K562 (cell line): ENCODE measurements at places on chromosomes 1 and 21. TPM values are rescaled to one million over a fixed set of nuclear protein-coding genes. Genes with fewer than 3 reads are reported as not detected.

S100A5 gene
- polyA plus RNA-seq: not detected in 2 replicates

LRRIQ3 gene
- 0.38 and 0.91 TPM in 2 replicates for polyA plus RNA-seq

KRTAP19-1 gene
- not detected in 2 replicates for polyA plus RNA-seq

GPR153 gene
- polyA plus RNA-seq: 0.85 and 0.90 TPM in 2 replicates

HCRTR1 gene
- not detected in 2 replicates for polyA plus RNA-seq

SLC22A15 gene
- polyA plus RNA-seq: 1.00 and 2.7 TPM in 2 replicates

VWA1 gene
- 2.6 and 3.0 TPM in 2 replicates for polyA plus RNA-seq

CCT3 gene
- 475 and 532 TPM in 2 replicates for polyA plus RNA-seq

INKA2 gene
- polyA plus RNA-seq: 0.12 and 0.53 TPM in 2 replicates

KRTAP10-6 gene
- polyA plus RNA-seq: not detected in 2 replicates

FALEC gene
- polyA plus RNA-seq: 0.56 and 0.73 TPM in 2 replicates

MIXL1 gene
- polyA plus RNA-seq: not detected in 2 replicates

S100A6 gene
- 26.5 and 30.1 TPM in 2 replicates for polyA plus RNA-seq

SLFNL1 gene
- polyA plus RNA-seq: 0.05 and 0.12 TPM in 2 replicates

VAV3 gene
- not detected in 2 replicates for polyA plus RNA-seq

DPT gene
- not detected in 2 replicates for polyA plus RNA-seq

DNAH14 gene
- polyA plus RNA-seq: 129 and 137 TPM in 2 replicates

S100A9 gene
- polyA plus RNA-seq: not detected in 2 replicates

ACP6 gene
- polyA plus RNA-seq: 0.34 and 1.4 TPM in 2 replicates

PRKCZ gene
- polyA plus RNA-seq: 2.3 and 2.9 TPM in 2 replicates

SV2A gene
- polyA plus RNA-seq: 0.16 and 0.20 TPM in 2 replicates

ALPL gene
- polyA plus RNA-seq: 0.07 TPM in 1 of 2 replicates, not detected in the other

CFHR1 gene
- polyA plus RNA-seq: not detected in 2 replicates

CRTC2 gene
- polyA plus RNA-seq: 18.9 and 24.0 TPM in 2 replicates

EGLN1 gene
- polyA plus RNA-seq: 14.1 and 17.2 TPM in 2 replicates

SLC44A3 gene
- polyA plus RNA-seq: not detected in 2 replicates

PCP4 gene
- not detected in 2 replicates for polyA plus RNA-seq

PGLYRP3 gene
- polyA plus RNA-seq: not detected in 2 replicates

NUP210L gene
- 0.01 TPM in 1 of 2 replicates, not detected in the other for polyA plus RNA-seq

PGBD5 gene
- polyA plus RNA-seq: 0.31 TPM in 1 of 2 replicates, not detected in the other

NTNG1 gene
- not detected in 2 replicates for polyA plus RNA-seq

ITLN2 gene
- polyA plus RNA-seq: not detected in 2 replicates

GPR61 gene
- polyA plus RNA-seq: 0.25 TPM in 1 of 2 replicates, not detected in the other

PTAFR gene
- polyA plus RNA-seq: 0.32 and 0.52 TPM in 2 replicates

SLAMF9 gene
- not detected in 2 replicates for polyA plus RNA-seq

TBX19 gene
- polyA plus RNA-seq: 2.4 and 2.8 TPM in 2 replicates

HSD11B1 gene
- not detected in 2 replicates for polyA plus RNA-seq

AGBL4 gene
- polyA plus RNA-seq: not detected in 2 replicates

ETV3L gene
- not detected in 2 replicates for polyA plus RNA-seq

OR2L3 gene
- polyA plus RNA-seq: not detected in 2 replicates

RSPH1 gene
- not detected in 2 replicates for polyA plus RNA-seq

LCA5L gene
- polyA plus RNA-seq: 3.0 and 3.4 TPM in 2 replicates

NR1I3 gene
- not detected in 2 replicates for polyA plus RNA-seq

TMPRSS15 gene
- polyA plus RNA-seq: 0.11 and 0.18 TPM in 2 replicates

COL18A1 gene
- 7.8 and 11.8 TPM in 2 replicates for polyA plus RNA-seq

CELA3A gene
- polyA plus RNA-seq: not detected in 2 replicates

KRTAP11-1 gene
- polyA plus RNA-seq: not detected in 2 replicates

MIS18A gene
- polyA plus RNA-seq: 75.3 and 83.0 TPM in 2 replicates

MPL gene
- not detected in 2 replicates for polyA plus RNA-seq
